ENCODE measurements at places on chromosomes 5 and 9.

- no peak for DNase-seq
Measured at GRCh38 chr5:83724935-83725334, 4.3 kb upstream of the HAPLN1 start.

- no peak for DNase-seq
Measured at GRCh38 chr9:78668148-78668832, 371.4 kb downstream of the PSAT1 start.

DNA sequence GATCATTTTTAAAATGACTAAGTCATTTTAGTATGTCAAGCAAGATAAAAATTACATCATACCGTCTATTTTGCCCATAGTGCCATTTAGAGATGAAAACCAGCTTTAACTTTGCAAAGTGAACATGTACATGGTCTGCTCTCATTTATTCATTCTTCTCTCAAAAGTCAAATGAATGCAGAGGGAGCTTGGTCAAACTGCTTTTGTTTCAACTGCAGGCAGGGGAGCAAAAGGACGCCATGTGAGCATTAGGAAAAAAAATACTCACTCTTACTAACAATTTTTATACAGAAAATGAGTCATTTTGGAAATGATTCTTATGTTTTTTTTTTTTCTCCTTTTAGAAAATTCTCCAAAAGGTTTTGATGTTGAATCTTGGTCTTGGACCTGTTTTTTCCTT, 15.7 kb downstream of the SCGB3A1 start:
- no peak for DNase-seq

DNA sequence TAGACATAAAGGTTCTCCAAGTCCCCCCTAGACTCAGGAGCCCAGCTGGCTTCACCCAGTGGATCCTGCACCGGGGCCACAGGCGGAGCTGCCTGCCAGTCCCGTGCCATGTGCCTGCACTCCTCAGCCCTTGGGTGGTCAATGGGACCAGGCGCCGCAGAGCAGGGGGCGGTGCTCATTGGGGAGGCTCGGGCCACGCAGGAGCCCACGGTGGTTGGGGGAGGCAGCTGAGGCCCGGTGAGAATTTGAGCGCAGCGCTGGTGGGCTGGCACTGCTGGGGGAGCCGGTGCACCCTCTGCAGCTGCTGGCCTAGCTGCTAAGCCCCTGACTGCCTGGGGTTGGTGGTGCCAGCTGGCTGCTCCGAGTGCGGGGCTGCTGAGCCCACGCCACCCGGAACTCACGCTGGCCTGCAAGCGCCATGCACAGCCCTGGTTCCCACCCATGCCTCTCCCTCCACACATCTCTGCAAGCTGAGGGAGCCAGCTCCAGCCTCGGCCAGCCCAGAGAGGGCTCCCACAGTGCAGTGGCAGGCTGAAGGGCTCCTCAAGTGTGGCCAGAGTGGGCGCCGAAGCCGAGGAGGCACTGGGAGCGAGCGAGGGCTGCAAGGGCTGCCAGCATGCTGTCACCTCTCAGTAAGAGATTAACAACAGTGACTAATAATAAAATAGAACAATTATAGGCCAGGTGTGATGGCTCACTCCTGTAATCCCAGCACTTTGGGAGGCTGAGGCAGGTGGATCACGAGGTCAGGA, 65.9 kb downstream of the SPATA31D1 start:
- DNase-seq = no peak

DNA sequence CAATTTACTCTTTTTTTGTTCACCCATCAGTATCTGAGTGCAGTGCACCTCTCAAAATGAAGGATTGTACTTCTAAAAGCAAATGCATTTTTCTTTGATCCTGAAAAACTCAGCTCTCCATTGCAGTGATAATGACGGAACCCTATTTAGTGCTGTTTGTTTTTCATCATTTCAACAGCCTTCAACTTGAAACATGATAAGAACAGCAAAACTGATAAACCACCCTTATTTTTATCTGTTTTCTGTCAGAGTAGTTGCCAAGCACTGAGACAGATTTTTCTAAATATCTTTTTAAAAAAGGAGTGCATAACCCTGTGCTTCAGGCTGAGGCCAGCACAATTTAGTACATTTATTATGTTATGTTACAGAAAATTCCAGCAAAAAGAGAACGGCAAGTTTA, 549.8 kb upstream of the DMAC1 start:
- no peak for DNase-seq

- DNase-seq = no peak
Measured at GRCh38 chr5:45261125-45261524, 435.1 kb downstream of the HCN1 start.

DNA sequence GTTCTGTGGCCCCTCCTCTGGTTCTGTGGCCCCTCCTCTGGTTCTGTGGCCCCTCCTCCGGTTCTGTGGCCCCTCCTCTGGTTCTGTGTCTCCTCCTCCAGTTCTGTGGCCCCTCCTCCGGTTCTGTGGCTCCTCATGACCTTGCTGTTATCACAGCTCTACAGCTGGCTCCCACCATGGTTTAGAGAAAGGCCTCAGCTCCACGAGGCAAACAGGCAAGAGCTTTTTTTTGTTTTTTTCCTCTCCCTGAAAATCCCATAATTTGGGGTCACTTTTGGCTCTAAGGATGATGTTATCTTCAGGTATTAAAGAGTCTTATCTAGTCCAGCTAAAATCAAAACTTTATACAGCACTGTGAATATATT, 31.8 kb downstream of the C5orf15 start:
- no peak for DNase-seq

DNA sequence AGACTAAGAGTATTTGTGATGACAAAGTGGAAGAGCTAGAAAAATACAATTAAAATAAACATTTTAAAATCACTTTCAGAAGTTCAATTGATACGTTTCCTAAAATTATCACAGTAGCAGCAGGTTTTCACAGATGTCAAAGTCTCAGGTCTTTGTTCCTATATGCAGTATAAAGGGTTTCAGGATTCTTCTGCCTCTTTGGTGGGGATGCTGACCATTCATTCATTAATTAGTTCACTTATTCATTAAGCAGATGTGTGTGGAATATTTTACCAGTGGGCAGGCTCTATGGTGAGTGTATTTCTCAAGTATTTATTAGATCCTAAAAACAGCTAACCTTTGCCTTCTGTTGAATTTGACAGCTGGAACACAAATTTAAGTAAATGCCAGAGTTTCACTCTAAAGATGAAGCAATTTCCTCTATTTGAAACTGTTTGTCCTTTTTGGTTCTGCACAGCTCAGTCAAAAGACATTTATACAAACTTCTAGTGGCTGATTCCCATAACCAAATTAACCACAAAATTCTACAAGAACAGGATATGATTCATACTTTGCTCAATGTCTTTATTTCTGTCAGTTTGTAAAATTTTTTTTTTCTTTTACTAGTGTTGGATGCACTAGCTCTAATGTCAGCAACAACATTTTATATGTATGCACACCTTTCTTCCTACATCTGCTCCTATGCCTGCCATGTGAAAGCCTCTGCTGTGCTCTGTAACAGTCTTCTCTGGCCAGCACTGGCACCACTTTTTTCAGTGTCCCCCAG, 75.9 kb upstream of the PRR16 start:
- DNase-seq = peak; percentile 60

- DNase-seq = no peak
Measured at GRCh38 chr5:146390469-146390868, 51.8 kb downstream of the POU4F3 start.

- DNase-seq = no peak
Measured at GRCh38 chr9:87543251-87543650, 45.6 kb downstream of the DAPK1 start.

GRCh38 chr5:170289764-170290163, 7.8 kb downstream of the LCP2 start:
- no peak for DNase-seq

DNA sequence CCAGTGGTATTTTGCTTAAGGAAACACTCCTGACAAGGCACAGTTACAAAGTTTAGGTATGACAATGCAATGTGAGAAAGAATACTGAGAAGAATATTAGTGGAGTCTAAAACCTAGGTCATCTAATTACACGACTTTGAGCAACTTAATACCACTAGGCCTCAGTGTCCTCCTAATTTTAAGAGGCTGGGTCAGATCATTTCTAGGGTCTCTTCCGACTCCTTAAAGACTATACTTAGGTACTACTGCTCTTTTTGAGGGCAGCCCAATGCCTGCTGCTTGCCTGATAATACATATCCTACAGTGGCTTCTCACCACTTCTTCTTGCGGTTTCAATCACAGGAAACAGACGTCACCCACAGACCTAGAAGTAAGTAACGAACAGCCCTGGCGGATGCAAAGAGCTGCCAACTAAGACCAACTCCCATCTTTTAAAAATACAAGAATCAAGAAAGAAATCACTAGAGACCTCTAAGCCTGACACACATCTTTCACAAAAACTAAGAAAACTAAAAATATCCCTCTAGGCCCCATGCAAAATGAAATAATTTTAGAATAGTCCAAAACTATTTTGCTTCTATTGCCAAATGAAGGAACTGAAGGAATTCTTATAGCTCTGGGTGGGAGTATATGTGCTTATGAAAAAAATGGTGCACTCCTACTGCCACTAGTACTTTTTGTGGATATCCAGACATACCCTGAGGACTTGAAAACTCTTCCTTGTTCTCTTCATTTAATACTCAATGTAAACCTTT, 13.1 kb downstream of the DIAPH1 start:
- DNase-seq = no peak

GRCh38 chr5:72109062-72109411, 1.8 kb downstream of the MAP1B start:
- no peak for DNase-seq

- no peak for DNase-seq
Measured at GRCh38 chr9:19787672-19788071, 1.2 kb downstream of the SLC24A2 start.

- DNase-seq = no peak
Measured at GRCh38 chr9:87238545-87238944, 259.1 kb upstream of the DAPK1 start.

DNA sequence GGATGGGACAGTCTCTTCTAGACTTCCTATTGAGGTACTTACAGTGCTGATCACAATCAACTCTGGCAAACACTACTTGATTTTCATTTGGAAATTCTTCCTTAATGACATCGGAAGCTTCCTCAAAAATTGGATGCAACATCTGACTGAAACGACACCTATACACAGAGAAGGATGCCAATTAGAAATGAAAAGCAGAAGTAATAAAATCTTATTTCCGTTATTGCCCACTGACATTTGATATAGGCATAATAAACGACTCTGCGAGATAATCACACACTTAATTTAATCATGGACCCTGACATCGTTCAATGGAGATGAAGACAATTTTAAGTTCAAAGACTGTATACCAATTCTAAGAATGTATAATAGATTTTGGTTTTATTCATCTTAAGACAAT, 46.4 kb downstream of the ERP44 start:
- no peak for DNase-seq

DNA sequence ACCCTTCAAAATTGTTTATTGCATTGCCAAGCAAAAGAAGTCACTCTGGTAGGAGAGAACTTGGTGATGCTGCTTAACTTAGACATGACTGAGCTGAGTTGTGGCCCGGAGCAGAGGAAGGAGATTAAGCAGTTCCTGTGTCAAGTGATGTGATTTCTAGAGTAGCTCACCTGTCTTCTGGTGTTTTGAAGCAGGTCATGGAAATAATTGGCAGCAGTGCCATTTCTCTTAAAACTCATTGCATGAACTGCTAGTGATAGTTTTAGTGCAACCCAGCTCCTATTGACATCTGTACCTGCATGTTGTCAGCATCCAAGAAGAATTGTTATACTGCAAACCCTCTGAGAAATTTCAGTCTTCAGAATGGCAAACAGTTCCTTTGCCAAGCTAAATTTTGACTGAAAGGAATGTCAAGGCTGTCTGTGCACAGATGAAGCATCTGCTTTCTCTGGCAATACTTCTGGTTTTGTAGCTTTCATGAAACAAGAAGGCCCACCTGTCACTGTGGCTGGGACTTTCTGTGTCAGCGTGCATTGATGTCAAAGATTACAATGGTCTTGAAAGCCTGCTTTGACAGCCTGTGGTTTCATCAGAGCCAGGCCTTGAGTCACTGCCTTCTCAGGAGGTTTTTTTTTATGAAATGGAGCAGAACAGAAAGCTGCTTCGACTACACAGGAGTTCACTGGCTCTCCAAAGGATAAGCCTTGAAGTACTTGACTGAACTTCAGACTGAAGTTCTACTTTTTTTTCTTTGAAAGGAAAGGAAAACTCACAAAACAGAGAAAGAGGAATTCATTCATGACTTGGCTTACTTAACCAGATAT, 90.6 kb downstream of the RALGPS1 start:
- no peak for DNase-seq

- DNase-seq = no peak
Measured at GRCh38 chr5:34716986-34717385, 60.9 kb downstream of the RAI14 start.

GRCh38 chr9:77663754-77664153, 15.6 kb upstream of the GNA14 start:
- DNase-seq = no peak

DNA sequence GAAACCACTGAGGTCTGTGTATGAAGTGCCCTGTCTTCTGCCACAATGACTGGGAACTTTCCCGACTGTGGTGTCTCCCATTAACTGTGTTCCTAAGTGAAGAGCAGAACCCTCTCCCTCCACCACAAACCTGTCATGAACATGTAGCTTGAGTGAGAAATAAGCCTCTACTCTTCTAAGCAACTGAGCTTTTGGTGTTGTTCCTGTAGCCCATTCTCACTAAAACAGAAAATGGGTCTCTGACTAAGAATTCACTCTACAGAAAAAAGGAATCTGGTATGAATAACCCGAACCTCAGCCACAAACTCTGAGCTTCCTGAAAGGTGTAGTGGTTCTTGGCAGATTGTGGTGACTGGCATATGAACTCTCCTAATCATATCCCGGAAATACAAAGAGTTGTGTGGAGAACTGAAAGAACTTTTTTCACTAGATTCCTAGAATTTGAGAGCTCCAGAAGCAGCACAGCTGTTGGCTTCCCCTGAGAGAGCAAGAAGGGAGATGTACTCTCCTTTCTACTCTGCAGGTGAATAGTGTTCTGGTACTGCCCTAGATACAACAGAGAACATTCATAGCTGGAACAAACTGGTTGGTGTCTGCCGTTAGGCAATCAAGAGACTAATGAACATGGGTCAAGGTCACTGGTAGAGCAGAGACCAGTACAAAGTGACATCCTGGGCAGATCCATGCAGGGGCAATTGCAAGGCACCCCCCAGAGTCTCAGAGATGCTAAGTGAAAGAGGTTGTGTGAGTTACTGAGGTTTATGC, 283.8 kb downstream of the PDE4D start:
- DNase-seq = no peak

DNA sequence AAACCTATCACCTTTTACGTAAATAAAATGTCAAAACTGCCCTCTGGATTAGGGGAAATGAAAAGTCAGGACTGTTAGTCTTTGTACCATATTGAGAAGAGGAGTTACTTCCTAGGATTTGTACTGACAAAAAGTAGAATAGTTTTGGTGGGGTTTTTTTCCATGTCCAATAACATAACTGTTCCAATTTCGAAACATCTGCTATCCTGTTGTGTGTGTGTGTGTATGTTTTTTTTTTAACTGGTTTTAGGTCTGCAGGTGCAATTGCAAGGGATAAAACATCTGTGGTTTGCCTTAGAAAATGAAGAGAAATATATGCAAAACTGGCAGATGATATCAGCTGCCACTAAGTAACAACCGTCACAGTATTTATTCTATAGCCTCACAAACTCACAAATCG, 506.8 kb downstream of the NFIB start:
- no peak for DNase-seq

GRCh38 chr5:145937432-145938250, 1.3 kb downstream of the SH3RF2 start:
- DNase-seq = no peak
